ENCODE measurements at places on chromosomes 2 and 18.

DNA sequence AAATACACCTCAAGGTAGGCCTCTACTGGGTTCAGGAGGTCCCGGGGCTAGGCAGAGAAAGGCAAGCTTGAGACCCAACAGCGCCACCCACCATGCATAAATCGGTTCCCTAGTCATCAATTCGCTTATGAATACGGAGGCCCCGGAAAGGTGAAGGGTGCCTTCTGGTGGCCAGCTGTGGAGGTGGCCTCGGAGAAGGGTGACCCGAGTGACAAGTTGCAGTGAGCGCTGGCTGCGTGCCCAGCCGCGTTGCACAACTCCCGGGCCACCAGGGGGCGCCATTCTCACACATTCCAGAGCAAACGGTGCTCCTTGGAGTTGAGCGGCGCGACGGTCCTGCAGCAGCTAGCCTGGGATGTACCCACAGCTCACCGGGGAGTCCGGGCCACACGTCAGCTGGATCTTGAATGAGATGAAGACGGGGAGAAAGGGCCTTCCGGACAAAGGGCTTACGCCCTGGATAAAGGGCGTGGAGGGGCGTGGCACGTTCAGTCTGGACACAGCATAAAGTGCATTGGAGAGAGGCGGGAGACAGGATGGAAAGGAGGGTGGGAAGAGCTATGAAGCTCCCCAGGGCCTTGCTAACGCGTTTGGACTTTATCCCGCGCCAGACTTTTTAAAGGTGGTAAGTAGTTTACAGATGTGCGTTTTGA lies 20.4 kb downstream of the TMSB10 start:
- H3K4me3 ChIP-seq = peak overlapping the region; percentile 68
- peak; percentile 87 for DNase-seq
- peak overlapping the region; percentile 54 for H3K27ac ChIP-seq
- H3K4me1 ChIP-seq = peaks cover 12% of the 10 kb centered on the region
- H3K36me3 ChIP-seq = no peaks in the 10 kb centered on the region

GRCh38 chr2:165505514-165505913 lies 36.0 kb downstream of the CSRNP3 start:
- no peak overlapping the region for H3K4me3 ChIP-seq
- peaks cover 19% of the 10 kb centered on the region for H3K36me3 ChIP-seq
- no peak for DNase-seq
- H3K4me1 ChIP-seq = peaks cover 18% of the 10 kb centered on the region
- no peaks in the 10 kb centered on the region for H3K27me3 ChIP-seq

DNA sequence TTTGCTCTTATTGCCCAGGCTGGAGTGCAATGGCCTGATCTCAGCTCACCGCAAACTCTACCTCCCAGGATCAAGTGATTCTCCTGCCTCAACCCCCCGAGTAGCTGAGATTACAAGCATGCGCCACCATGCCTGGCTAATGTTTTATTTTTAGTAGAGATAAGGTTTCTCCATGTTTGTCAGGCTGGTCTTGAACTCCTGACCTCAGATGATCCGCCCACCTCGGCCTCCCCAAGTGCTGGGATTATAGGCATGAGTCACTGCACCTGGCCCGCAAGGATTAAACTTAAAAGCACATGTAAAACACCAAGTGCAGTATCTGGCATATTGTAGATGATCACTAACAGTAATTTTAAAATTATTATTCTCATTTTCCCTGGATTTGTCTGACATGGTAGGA lies 72.9 kb downstream of the C1QL2 start:
- peaks cover 18% of the 10 kb centered on the region for H3K4me1 ChIP-seq
- no peaks in the 10 kb centered on the region for H3K36me3 ChIP-seq
- no peak overlapping the region for H3K4me3 ChIP-seq
- DNase-seq = no peak

- H3K27me3 ChIP-seq = peaks cover 51% of the 10 kb centered on the region
- no peaks in the 10 kb centered on the region for H3K36me3 ChIP-seq
- H3K4me1 ChIP-seq = no peaks in the 10 kb centered on the region
- DNase-seq = no peak
- H3K4me3 ChIP-seq = no peak overlapping the region
- H3K27ac ChIP-seq = no peak overlapping the region
Observed at GRCh38 chr2:198321522-198322088, 517.2 kb downstream of the PLCL1 start.

- peak overlapping the region; percentile 54 for H3K4me3 ChIP-seq
- H3K27ac ChIP-seq = peak overlapping the region; percentile 95
- H3K36me3 ChIP-seq = peaks cover 2% of the 10 kb centered on the region
- H3K4me1 ChIP-seq = peaks cover 12% of the 10 kb centered on the region
- no peak for DNase-seq
Observed at GRCh38 chr18:76564655-76565237, 69.7 kb upstream of the ZNF516 start.

DNA sequence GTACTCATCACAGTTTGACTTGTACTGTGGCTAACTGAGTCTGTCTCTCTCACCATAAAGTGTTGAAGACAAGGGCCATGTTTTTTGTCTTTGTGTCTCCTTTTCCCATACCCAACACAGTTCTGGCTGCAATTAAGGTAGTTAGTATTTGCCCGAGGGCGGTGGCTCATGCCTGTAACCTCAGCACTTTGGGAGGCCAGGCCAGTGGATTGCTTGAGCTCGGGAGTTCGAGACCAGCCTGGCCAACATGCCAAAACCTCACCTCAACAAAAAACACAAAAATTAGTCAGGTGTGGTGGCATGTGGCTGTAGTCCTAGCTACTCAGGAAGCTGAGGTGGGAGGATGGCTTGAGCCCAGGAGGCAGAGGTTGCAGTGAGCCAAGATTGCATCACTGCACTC lies 6.9 kb upstream of the KIF3C start:
- H3K4me1 ChIP-seq = peaks cover 11% of the 10 kb centered on the region
- H3K4me3 ChIP-seq = no peak overlapping the region
- DNase-seq = no peak
- no peaks in the 10 kb centered on the region for H3K36me3 ChIP-seq
- H3K27ac ChIP-seq = no peak overlapping the region

DNA sequence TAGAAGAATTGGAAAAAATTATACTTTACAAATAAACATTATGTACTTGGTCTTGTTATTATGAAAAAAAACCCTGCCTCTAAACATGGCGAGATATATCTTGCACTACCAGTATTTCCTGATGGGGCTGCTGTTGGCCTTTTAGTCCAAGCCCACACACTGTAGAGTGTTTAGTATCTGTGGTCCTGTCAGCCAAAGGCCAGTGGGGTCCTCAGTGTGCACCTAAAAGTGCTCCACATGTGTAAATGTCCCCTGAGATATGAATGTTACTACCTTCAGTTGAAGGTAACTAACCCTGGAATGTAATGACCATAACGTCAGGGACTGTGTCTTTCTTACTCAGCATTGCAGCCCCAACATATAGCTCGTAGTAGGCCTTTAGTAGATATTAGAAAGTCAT lies 71.1 kb upstream of the HK2 start:
- peaks cover 2% of the 10 kb centered on the region for H3K36me3 ChIP-seq
- H3K4me3 ChIP-seq = no peak overlapping the region
- peaks cover 9% of the 10 kb centered on the region for H3K4me1 ChIP-seq
- H3K27me3 ChIP-seq = no peaks in the 10 kb centered on the region
- DNase-seq = no peak

DNA sequence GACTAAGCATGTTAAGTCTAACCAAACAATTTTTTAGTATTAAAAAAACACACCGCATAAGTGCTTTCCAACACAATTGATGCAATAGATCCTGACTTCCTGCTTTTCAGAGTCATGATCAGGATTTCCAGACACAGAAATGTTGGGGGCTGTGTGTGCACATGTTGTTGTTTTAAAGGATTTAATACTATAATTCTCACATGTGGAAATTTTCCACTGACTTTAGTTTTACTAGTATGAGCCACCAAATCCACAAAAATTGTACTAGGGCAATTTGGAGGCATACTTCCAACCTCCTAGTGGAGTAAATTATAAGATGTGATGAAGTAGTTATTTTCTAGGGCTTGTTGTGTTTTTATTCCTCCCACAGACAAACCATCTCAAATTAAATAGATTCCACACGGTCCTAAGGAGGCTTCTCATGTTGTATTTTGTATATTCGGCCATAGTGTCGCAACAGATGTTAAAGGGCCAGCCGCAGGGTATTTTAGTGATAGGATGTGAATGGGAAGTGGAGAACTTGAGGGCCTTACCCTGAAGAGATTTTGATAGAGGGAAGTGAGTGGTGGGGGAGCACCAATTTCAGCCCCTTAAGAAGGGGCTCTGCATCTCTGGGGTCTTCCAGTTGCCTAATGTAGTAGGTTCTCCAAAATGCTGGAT lies 108.9 kb upstream of the KLF7 start:
- H3K4me1 ChIP-seq = no peaks in the 10 kb centered on the region
- no peak overlapping the region for H3K27ac ChIP-seq

- H3K36me3 ChIP-seq = no peaks in the 10 kb centered on the region
- H3K27me3 ChIP-seq = no peaks in the 10 kb centered on the region
- peaks cover 39% of the 10 kb centered on the region for H3K4me1 ChIP-seq
- peak overlapping the region; percentile 2 for H3K27ac ChIP-seq
- no peak for DNase-seq
- H3K4me3 ChIP-seq = no peak overlapping the region
Observed at GRCh38 chr2:108635630-108636354, 83.5 kb upstream of the RANBP2 start.

GRCh38 chr2:102001767-102002142 lies 10.0 kb downstream of the IL1R2 start:
- no peak overlapping the region for H3K27ac ChIP-seq
- H3K4me3 ChIP-seq = no peak overlapping the region
- peaks cover 14% of the 10 kb centered on the region for H3K27me3 ChIP-seq
- no peaks in the 10 kb centered on the region for H3K36me3 ChIP-seq
- no peak for DNase-seq
- H3K4me1 ChIP-seq = no peaks in the 10 kb centered on the region

GRCh38 chr2:58155160-58155778 lies 85.9 kb downstream of the FANCL start:
- H3K27me3 ChIP-seq = no peaks in the 10 kb centered on the region
- peaks cover 7% of the 10 kb centered on the region for H3K4me1 ChIP-seq
- no peak overlapping the region for H3K27ac ChIP-seq
- no peak for DNase-seq

DNA sequence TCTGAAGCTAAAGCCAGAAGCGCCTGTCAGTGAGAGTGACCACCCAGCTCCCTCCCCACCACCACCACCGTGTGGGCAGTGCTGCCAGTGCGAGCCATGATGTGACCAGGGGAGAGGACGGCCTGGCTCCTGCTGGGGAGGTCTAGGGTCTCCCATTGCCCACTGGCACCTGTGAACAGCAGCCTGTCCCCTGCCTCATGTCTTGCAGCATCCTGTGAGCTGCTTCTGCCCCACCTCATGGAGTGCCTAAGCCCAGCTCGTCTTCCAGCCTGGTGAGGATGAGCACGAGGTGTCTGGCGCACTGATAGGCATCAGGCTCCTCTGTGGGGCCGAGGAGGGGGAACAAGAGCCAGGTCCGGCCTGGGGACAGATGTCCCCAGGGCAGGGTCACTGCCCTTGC lies 61.4 kb downstream of the FAM168B start:
- no peak overlapping the region for H3K4me3 ChIP-seq
- peaks cover 14% of the 10 kb centered on the region for H3K4me1 ChIP-seq
- H3K27ac ChIP-seq = no peak overlapping the region
- H3K27me3 ChIP-seq = peaks cover 13% of the 10 kb centered on the region
- no peaks in the 10 kb centered on the region for H3K36me3 ChIP-seq
- DNase-seq = no peak

DNA sequence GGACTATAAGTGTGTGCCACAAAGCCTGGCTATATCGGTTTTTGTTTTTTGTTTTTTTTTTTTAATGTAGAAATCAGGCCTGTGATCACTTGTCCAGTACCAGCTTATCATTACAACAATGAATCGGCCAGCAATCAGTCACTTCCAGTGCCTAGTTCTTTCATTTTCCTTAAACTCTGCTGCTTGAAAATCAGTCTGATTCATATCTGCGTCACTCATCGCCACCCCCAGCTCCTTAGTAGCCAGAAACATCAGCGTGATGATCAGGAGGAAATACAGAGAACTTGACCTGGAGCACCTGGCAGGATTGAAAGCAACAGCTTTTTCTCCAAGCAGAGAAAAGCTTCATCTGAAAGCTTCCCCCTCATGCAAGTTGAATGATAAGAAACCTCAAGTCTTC lies 75.4 kb downstream of the SPTBN1 start:
- DNase-seq = no peak
- H3K36me3 ChIP-seq = peaks cover 36% of the 10 kb centered on the region
- H3K27ac ChIP-seq = peak overlapping the region; percentile 77

DNA sequence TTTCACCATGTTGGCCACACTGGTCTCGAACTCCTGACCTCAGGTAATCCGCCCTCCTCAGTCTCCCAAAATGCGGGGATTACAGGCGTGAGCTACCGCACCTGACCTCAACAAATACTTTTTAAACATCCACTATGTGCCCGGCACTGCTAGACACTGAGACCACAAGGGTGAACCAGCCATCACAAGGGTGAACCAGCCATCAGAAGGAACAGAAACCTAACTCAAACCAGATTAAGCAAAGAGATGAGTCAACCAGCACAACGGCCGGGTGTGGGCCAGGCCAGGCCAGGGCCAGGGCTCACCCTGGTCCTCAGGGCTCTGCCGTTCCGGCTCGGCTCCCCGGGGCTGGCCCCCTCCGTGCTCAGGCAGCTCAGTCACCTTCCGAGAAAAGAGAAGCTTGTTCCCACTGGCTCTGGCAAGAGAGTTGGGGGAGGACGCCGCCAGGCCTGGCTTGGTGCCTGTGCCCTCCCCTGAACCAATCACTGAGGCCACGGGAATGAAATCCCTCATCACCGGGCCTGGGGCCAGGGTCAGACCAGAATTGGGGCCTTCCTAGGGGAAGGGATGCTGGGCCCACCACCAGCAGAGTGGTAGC lies 4.4 kb downstream of the TEX44 start:
- no peaks in the 10 kb centered on the region for H3K36me3 ChIP-seq
- H3K27ac ChIP-seq = no peak overlapping the region
- H3K27me3 ChIP-seq = no peaks in the 10 kb centered on the region
- no peak for DNase-seq
- no peak overlapping the region for H3K4me3 ChIP-seq
- peaks cover 11% of the 10 kb centered on the region for H3K4me1 ChIP-seq

- no peaks in the 10 kb centered on the region for H3K4me1 ChIP-seq
- no peak overlapping the region for H3K27ac ChIP-seq
- no peaks in the 10 kb centered on the region for H3K36me3 ChIP-seq
Observed at GRCh38 chr2:199206536-199206935, 251.2 kb downstream of the SATB2 start.

DNA sequence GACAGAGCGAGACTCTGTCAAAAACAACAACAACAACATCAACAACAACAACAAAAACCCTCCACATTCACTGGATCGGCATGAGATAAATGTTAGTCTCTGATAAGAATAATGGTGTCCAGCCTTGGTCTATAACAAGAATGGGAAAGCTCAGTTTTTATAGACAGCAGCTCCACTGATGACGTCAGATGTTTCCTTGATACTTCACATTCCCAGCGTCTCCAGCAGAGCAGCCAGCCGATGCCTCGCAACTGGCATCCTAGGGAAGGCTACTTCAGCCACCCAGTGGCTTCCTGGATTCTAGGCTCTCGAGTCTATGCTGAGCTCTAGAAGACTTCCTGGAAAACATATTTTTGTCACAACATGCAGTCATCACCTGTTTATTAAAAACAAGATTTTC lies 271.4 kb upstream of the SMIM21 start:
- DNase-seq = no peak
- no peak overlapping the region for H3K4me3 ChIP-seq
- no peaks in the 10 kb centered on the region for H3K27me3 ChIP-seq
- no peak overlapping the region for H3K27ac ChIP-seq

- no peak overlapping the region for H3K27ac ChIP-seq
- no peak overlapping the region for H3K4me3 ChIP-seq
- no peaks in the 10 kb centered on the region for H3K27me3 ChIP-seq
- DNase-seq = no peak
Observed at GRCh38 chr2:207128867-207129266, 36.9 kb downstream of the KLF7 start.

GRCh38 chr2:169738566-169739229 lies 5.1 kb downstream of the KLHL23 start:
- H3K36me3 ChIP-seq = peaks cover 15% of the 10 kb centered on the region
- no peak for DNase-seq
- peaks cover 30% of the 10 kb centered on the region for H3K4me1 ChIP-seq
- no peak overlapping the region for H3K4me3 ChIP-seq
- peak overlapping the region; percentile 31 for H3K27ac ChIP-seq
